ENCODE measurements at places on chromosomes 7 and 10.

DNA sequence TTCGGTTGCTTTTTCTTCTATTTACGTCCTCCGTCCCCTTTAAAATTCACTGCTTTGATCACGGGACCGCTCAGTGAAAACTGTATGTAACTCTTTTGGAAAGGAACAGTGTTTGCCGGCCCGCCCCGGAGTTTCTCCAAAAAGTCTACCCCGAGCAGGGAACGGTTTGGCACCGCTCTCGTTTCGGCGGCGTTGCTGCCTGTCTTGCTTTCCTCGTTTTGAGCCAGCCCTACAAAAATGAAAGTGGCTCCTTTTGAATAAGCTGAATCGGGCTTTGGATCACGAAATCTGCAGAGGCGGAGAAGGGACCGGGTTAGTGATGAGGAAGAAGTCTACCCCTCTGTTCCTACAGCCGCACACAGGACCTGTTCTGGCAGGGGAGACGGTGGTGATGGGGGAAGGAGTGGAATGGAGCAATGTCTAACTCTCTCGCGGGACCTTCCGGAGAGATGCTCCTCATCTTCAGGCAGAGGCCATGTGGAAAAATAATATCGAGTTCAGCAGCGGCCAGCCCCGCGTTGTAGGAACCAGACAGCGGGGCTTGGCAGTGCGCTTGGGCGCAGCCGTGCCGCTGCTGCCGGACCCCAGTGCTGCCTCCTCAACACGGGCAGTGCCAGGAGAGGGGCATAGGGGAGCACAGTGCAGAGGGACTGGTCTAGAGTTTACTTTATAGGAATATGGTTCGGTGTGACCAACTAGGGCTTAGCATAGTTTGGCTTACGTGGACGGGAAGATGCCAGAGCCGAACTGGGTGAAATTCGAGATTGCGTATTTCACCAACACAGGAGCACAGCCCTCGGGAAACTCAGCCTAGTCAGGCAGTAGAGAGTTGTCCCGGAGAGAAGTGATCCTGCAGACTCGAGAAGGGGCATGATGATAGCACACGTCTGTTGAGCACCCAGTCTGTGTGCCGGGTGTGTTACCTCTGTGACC, 1.4 kb downstream of the HTRA1 start:
- ATAC-seq: peak; percentile 65

GRCh38 chr10:98097616-98098015, 36.8 kb upstream of the R3HCC1L start:
- no peak for ATAC-seq

DNA sequence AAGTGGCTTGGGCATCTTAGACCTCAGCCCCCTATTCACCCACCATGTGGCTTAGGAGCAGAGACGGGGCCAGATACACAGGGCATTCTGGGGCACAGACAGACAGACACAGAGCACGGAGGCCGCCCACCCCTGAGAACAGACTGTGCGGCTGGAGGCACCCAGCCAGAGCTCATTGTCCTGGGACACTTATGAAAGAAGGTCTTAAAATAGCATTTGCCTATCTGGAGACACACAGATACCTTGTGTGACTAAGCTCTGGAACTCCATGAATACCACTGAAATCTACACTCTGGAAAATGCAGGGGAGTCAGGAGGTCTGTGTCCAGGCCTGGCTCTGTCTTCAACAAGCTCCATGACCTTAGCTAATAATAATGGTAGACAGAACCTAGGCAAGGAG, 41.4 kb upstream of the ADO start:
- no peak for ATAC-seq

- no peak for ATAC-seq
These were observed 200.0 kb downstream of the POLR1F start for GRCh38 chr7:19508821-19509220.

DNA sequence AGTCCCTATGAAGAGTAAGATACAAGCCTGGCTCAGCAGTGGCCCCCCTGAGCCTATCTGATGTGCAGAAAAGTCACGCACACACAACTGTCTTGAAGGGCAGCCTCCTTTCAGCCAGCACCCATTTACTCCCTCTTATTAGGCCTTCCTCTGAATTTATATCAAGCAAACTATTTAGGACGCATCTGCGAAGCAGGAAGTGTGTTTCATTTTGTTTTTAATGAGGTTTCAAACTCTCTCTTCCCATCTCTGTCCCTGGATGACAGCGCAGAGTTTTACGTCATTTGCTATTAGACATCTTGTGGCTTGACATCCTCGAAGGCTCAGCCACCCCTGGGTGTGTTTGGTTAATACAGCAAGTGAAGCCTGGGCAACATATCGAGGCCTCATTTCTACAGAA, 79.5 kb downstream of the CUX1 start:
- no peak for ATAC-seq

GRCh38 chr10:47190802-47191450, 109.1 kb upstream of the GDF10 start:
- ATAC-seq: no peak

All from SK-N-SH treated with all-trans-retinoic acid at 6 μM for 48 hours (cell line).